Neuronal stem cell (in vitro differentiated cells): ENCODE measurements at places on chromosomes 6 and 20.

- DNase-seq, result no peak
Measured at GRCh38 chr6:41413250-41413649, 77.8 kb downstream of the NCR2 start.

GRCh38 chr6:108993876-108994275 is 100.8 kb downstream of the SESN1 start:
- DNase-seq, result no peak

DNA sequence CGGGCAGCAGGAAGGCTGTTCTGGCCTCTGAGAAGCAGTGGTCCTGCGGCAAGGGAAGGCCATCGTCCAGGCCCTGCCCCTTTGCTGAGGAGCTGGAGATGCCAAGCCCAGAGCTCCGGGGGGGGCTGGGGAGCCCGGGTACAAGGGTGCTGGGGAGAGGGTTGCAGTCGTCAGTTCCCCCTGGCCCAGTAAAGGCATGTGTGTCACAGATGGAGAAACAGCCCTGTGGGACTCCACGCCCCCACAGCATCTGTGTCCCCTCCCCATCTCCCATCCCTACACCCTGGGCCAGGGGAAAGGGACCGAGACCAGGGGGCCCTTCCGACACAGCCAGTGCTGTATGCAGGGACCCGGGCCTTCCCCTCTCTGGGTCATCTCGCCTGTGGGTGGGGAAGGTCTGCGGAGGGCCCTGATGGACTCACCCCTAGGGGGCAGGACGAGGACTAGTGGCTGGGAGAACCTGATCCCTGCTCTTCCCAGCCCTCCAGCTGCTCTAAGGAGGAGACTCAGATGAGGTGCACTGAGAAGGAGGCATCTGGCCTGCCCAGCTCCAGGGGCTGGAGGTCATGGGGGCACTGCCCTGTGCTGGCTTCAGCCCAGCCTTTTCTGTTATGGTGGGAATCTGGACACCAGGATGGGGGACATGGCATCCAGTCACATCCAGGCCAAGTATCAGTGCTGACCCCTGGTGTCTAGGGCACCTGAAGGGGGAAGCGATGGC is 609 bp downstream of the MYL9 start:
- peak; percentile 30 for DNase-seq

DNA sequence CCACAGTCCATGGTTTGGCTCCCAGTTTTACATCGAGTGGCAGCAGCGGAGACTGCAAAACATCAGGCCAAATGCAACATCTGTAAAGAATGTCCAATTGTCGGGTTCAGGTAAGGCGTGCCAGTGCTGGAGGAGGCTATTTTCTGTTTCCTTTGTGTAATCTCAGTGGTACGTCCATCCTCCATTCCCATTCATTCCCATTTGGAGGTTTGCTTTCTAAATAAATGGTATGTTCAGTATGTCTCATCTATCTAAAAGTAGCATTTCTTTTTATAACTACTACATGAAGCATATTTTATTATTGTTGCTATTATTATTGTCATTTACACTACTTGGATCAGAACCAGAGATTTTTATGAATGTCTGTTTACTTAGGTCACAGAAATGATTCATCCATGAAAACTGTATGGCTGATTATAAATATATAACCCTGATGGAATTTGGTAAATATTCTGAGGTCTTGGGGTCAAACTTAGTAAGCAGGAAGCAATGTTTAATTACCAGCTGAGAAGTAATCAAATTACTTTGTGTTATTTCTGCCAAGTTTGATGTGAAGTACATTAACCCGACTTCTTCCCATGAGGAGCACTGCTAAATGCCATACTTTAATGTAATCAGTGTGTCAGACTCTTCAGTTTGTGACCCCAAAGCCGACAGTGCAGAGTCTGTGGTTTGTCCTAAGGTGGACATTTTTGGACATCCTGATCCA is 512.9 kb downstream of the UTRN start:
- DNase-seq, result no peak

- DNase-seq, result no peak
Measured at GRCh38 chr6:108222504-108222903, 38.3 kb downstream of the SNX3 start.

- no peak for DNase-seq
Measured at GRCh38 chr6:109445382-109445781, 4.9 kb downstream of the SMPD2 start.

- DNase-seq, result no peak
Measured at GRCh38 chr20:22459754-22460153, 124.6 kb downstream of the FOXA2 start.

GRCh38 chr20:59481067-59481466 is 123.3 kb upstream of the PHACTR3 start:
- no peak for DNase-seq

- peak; percentile 80 for DNase-seq
Measured at GRCh38 chr6:108559097-108559883, 1.4 kb upstream of the FOXO3 start.
